ENCODE measurements at places on chromosomes 2 and 18.

DNA sequence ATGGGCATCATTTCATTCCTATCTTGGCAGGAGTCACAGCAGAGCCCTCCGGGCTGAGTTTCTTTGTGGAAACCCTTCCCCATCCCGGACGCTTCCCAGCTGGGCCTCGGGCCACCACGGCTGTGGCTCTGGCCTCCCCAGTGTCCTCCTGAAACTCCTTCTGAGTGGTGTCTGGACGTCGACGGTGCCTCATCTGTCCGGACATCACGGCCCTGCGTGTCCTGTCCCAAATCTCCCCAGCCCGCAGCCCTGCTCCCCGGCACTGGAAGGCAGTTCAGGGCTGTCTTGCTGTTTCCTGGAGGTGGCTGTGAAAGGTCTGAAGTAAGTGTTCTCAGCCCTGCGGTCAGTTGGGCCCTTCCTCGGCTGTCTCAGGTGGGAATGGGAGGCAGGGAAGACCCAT is 99.8 kb upstream of the TMEM18 start:
- DNase-seq, result no peak

DNA sequence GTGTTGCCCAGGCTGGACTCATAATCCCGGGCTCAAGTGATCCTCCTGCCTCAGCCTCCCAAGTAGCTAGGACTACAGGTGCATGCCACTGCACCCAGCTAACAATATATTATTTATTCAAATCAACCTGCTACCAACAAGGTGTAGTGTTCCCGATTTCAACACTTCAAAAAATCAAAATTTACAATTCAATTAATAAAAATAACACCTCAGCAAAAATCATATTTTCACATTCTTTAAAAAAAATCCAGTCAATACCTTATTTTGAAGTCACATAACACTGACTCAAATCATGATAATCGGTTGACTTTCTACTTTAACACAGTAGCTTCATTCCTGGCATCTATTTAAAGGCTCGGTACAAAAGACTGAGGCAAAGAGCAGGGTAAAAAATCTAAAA is 7.2 kb downstream of the GPR75 start:
- no peak for DNase-seq

DNA sequence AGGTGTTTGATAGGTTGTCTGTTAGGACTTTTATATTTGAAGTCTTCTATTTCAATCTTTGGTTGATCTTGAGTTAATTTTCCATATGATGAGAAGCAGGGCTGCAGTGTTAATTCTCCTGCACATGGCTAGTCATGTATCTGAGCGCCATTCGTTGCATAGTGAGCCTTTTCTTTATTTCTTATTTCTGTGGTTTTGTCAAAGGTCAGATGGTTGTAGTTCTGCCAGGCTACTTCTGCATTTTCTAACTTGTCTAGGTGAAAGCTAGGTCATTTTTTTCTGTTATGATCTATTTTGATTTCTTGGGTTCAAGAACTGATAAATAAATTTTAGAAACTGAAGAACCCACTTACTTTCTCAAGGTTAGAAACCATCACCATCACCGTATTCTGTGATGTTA is 56.7 kb downstream of the CCDC74A start:
- no peak for DNase-seq

DNA sequence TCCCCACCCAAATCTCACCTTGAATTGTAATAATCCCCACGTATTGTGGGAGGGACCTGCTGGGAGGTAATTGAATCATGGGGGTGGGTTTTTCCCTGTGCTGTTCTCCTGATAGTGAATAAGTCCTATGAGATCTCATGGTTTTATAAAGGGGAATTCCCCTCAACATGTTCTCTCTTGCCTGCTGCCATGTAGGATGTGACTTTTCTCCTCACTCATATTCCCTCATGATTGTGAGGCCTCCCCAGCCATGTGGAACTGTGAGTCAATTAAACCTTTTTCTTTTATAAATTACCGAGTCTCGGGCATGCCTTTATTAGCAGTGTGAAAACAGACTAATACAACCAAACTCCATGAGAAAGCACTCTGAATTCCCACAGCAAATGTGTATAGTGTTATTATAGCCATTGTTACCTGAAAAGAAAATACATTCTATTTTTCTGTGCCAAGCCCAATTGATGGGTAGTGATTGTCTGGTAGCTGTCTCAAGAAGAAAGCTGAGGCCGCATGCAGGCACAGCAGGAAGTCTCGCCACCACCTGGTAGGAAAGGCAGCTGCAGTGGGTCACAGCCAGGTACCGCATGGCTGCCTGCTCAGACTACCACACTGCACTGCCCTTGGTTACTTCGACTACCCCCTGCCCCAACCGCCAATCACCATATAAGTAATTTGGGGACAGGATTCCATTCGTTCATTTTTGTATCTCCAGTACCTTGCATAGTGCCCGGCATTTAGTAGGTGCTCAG is 10.3 kb upstream of the ZBTB7C start:
- DNase-seq, result no peak

GRCh38 chr2:169116993-169117392 is 47.6 kb downstream of the DHRS9 start:
- DNase-seq, result no peak

DNA sequence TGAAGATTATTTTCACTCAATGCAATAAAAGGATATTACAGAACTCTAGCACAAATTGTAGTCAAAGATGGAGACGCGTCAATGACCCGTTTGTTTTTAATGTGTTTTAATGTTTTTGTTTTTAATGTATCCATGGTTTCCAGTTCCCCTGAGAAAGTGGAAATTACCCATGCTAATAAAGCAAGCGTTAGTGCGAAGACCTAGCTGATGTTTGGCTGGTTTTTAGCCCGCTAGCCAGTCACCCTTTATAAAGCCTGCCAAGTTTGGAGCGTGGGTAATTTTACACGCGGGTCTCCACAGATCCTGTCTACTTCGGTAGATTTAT is 430 bp upstream of the CHMP1B start:
- no peak for DNase-seq

DNA sequence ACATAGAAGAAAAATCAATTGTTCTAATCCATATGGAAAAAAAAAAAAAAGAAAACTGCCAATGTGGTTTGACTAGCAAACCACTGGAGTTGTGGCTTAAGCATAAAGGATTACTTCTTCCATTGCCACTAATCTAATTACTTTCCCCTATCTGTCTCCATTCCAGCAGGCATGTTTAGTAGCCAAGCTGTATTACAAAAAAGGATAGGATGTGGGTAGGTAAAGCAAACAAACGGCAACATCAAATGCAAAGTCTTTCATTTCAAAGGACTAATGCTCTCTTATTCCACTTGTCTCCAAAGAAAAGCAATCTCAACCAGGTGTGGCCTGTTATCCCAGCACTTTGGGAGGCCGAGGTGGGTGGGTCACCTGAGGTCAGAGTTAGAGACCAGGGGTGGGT is 36.5 kb downstream of the SLC8A1 start:
- no peak for DNase-seq

GRCh38 chr2:85175369-85176299 is 42.4 kb downstream of the TCF7L1 start:
- DNase-seq, result no peak

- no peak for DNase-seq
Measured at GRCh38 chr2:168392024-168392423, 64.0 kb upstream of the CERS6 start.

GRCh38 chr2:195472501-195473234 is 184.4 kb upstream of the SLC39A10 start:
- DNase-seq, result no peak

- DNase-seq, result no peak
Measured at GRCh38 chr2:196520605-196521004, 118.9 kb upstream of the CCDC150 start.

GRCh38 chr2:112728378-112729175 is 7.8 kb downstream of the NT5DC4 start:
- DNase-seq, result no peak

DNA sequence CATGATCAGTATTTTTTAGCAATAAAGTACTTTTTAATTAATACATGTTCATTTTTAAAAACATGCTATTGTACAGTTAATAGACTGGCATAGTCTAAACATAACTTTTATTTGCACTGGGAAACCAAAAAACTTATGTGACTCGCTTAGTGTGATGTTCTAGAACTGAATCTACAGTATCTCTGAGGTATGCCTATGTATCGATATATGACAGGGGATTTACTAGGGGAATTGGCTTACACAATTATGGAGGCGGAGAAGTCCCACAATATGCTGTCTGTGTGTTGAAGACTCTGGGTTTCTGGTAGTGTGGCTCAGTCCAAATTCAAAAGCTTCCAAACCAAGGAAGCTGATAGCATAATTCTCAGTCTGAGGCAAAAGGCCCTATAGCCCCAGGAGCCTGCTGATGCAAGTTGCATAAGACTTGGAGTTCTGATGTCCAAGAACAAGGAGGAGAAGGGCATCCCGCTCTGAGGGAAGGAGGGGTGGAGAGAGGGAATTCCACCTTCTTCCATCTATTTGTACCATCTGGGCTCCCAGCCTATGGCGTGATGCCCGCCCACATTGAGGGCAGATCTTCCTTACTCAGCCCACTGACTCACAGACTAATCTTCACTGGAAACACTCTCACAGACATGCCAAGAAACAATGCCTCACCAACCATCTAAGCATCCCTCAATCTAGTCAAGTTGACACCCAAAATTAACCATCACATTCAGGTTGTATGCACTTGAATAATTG is 27.5 kb downstream of the ZNF638 start:
- DNase-seq, result no peak

- DNase-seq, result no peak
Measured at GRCh38 chr18:3930126-3931012, 480.4 kb downstream of the TGIF1 start.

DNA sequence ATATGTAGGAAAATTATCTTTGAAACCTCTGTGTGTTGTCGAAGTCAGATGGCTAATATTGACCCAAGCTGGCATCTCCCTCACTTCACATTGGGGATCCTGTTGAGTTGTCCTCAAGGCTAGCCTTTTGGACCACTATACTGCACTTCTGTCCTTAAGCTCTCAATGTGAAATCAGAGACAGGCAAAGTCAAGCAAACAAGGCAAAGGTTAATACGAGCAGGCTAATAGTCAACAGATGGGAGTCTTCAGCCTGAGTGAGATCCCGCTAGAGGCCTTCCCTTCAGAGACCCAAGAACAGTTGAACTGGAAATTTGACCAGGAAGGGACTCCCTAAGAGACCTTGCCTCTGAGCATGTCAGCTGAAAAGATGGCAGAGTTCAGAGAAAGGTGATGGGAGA is 475.4 kb downstream of the PARD3B start:
- DNase-seq, result no peak

DNA sequence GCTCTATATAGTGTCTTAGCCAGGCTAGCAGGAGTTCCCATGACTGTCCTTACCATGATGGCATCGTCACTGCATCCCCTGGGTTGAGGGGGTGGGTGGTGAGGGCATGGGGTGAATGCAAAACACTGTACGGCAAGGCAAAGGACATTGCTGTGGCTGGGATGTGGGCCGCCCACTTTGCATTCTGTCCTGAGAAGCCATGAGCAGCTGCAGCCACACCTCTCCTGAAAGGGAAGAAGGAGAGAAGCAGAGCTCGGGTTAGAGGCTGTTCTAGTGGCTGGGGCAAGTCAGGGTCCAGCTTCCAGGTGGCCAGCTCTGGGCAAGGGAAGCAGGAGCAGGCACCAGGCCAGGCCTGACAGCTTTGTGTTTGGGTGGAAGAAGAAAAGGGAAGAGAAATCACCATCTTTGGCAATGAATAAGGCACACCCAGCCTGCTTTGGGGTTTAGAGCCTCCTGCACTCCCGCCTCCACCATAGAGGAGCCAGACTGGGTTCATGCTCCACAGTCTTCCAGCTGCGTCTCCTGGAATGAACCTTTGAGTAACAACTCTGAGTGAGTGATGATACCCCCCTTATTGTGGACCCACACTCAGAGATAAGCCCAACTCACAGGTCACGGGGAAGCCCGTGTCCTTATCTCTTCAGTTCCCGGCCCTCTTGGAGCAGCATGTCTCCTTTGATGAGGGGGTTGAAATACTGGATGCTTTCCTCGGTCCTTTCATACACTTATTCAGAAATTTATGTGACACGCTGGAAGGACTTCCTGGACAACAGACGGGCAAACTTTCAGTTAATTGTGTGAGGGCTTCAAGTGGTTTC is 63.4 kb downstream of the INPP4A start:
- no peak for DNase-seq

DNA sequence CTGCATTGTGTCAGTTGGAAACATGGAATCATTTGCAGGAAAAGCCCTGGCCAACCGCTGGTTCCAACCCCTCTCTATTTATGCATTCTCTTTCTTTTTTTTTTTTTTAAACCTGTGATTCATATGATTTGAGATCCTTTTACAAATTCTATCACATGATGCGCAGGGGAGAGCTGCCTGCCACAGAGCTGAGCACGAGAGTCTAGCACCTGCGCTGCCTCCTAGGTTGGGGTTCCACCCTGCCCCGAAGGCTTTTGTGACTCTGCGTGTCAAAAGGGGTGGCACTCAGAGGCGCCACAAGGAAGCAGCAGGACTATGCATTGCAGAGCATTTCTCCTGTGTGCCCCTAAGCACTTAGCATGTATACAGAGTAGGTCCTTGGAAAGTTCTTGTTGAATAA is 17.3 kb upstream of the ESPNL start:
- DNase-seq, result no peak

- DNase-seq, result no peak
Measured at GRCh38 chr2:54585136-54585733, 129.1 kb downstream of the SPTBN1 start.

DNA sequence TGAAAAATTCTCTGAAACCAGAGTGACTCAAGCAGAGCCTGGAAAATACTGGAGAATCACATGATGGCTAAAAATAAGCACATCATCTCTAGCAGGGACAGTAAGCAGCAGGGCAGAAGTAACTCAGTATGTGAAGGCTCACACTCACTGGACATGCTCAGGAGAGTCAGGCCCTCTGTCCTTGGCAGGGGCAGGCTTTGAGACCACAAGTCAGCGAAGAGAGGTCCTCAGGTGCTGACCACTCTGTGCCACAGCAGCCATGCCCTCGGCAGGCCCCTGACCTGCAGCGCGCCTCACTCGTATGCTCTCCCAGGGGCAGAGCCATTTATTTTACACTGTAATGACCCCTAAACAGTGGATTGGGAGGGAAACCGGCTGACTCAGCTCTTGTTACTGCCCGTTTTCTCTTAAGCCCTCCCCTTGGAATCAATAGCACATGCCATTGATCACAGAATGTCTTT is 76.8 kb downstream of the MAPRE2 start:
- no peak for DNase-seq

- no peak for DNase-seq
Measured at GRCh38 chr2:14932285-14932684, 299.8 kb downstream of the LRATD1 start.

GRCh38 chr2:239192975-239193374 is 207.8 kb downstream of the HDAC4 start:
- no peak for DNase-seq

GRCh38 chr2:113229795-113230194 is 48.9 kb downstream of the PAX8 start:
- DNase-seq, result no peak

Measured in stimulated activated CD8-positive, alpha-beta memory T cell treated with anti-CD3 and anti-CD28 coated beads, Interleukin-15, amount 100 ng/mL, for 1 hour (primary cell).